ENCODE measurements at places on chromosomes 16 and 17.

DNA sequence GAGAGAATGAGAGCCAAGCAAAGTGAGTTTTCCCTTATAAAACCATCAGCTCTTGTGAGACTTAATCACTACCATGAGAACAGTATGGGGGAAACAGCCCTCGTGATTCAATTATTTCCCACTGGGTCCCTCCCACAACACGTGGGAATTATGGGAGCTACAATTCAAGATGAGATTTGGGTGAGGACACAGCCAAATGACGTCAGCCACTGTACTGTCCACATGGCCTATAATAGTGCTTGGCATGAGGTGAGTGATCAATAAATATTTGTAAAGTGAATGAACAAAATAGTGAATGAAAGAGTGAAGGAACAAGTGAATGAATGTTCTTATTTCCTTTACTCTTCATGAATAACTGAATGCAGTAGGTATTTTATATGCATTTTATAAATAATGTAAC lies 199.1 kb upstream of the GOT2 start:
- no peak for DNase-seq

DNA sequence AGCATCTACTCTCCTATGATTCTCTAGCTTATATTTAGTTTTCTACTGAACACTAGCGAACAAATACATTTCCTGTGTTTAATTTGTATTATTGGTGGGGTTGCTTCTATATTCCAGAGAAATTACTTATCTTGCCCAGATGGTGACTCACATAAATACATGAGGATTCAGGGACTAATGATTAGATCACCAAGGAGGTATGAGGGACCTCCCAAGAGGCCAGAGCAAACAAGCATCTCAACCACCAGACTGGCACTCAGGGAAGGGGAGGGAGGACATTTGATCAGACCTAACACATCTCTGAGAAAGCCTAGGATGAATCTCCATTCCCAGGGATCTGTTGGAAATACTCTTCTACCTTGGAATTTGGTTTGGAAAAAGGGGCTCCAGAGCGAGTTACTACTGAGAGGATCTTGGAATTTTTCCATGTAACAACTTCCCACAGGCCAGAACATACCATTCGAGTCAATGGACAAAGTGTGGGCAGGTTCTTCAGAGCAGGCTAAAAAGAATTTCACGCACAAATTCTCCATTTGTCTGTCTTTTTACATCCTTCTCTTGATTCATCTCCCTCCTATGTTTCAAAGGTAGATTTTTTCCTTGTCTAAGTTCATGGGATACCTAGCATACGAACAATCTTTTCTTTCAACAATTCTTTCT lies 262.6 kb upstream of the MYOCD start:
- DNase-seq: no peak

DNA sequence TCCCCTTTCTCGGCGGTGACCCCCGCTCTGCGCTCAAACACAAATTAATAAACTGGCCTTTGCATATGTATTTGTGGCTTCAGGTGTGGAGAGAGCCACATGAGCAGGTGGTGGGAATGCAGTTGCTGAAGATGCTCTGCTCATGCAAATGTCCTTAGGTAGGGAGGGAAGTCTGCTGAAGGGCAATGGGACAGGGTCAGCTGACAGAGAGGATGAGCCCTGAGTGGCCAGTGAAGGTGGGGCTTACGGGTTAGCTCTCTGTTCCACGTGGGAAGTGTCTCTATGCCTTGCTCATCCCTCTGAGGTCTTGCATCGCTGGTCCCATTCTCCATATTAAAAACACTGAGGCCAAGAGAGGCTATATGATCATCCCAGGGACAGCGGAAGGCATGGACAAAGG lies 74.2 kb upstream of the CCL1 start:
- no peak for DNase-seq

DNA sequence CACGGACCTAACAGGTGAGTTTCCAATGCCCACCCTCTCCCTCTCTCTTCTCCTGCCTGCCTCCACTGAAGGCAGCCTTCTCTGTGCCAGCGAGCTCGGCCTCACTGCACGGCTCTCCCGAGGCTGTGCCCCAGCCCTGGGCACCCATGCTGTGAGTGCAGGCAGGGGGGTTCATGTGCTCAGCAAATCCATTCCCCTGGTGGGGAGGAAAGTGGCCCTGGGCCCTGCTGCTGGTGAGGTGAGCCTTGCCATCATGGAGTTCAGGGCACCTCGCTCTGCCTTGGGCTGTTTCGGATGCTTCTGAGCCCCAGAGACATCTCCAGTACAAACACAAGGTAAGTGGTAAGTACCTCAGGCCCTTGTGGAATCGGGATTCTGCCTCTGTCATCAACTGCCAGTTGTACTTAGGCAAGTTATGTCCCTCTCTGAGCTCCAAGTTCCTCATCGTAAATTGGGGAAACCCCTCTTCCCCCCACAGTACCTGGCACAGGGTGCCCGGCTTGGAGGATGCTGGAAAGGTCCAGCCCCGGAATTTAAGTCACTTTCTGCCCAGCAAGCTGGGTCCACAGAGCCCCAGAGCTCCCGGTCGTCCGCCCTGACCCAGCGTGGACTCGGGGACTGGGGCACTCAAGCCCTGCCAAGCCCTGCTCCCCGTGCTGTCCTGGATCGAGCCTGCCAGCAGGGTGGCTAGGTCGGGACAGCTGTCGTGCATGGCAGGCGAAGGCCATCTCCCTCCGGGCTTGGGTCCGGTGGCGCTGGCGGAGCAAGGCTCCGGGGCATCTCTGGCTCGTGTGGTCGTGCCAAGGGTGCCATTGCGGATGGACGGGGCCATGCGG lies 684 bp upstream of the NUDT16L1 start:
- DNase-seq: no peak

- DNase-seq: no peak
Observed at GRCh38 chr16:22327446-22327775, 30.2 kb downstream of the POLR3E start.

GRCh38 chr16:84194470-84195200 lies 3.7 kb downstream of the ADAD2 start:
- no peak for DNase-seq

DNA sequence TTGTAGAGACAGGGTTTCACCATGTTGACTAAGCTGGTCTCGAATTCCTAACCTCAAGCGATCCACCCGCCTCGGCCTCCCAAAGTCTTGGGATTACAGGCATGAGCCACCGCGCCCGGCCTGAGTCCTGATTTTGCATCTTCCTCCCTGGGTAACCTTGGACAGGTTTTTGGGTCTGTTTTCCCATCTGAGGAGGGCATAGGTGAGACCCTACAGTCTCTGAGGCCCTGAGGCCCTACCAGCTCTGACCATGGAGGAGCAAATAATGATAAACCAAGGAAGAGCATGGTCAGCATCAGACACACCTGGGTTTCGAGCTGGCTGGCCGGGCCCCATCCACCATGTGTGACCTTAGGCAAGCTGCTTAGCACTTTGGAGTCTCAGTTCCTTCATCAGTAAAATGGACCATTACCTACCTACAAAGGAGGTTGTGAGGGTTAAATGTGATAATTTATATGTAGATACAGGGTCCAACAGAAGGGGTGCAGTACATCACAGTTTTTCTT lies 1.2 kb upstream of the NCBP3 start:
- DNase-seq: no peak

DNA sequence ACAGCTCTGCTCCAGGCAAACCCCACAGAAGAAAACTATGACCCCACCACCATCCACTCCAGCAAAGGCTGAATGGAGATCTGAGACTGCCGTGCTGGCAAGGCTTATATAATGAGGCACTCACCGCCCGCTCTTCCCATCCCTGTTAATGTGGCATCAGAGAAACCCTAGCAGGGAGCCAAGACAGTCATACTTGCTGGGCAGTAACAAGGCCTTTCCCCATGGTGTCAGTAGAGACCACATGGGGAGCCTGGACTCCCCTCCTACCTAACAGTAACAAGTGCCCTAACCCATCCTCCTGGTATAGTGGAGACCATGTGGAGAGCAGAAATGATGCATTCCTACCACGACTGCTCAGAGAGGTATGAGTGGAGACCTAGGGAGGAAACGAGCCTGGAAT lies 235.2 kb downstream of the C16orf78 start:
- no peak for DNase-seq

DNA sequence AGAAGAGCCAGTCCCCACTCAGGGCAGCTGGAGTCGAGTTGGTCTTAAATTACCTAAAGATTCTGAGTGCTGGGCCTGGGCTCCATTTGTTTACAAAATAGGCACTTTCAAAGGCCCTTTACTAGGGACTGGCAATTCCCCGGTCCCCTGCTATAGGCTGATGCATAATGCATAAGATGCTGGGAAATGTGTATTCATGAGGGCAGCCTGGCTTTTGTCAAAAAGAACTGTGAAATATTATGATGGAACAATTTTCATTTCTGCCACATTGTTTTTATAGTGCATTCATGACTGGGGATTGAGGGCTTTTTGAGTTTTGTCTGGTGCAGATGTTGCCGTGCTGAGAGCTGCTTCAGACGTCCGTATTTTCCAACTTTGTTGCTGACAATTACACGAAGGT lies 617.0 kb upstream of the CDH5 start:
- no peak for DNase-seq
